ENCODE measurements at places on chromosomes 11 and 22. TPM values are rescaled to one million over a fixed set of nuclear protein-coding genes. Genes with fewer than 3 reads are reported as not detected.
A peak's percentile ranks its signal among the peaks of the same experiment; 100 is the strongest.

APOL4 gene
- 7.5 TPM for total RNA-seq

THAP12 gene
- 52.9 TPM for total RNA-seq

PKP3 gene
- total RNA-seq, result not detected

GAL gene
- not detected for total RNA-seq

- peak within 1 kb of the TSS; percentile 100 for H3K4me3 ChIP-seq
- DNase-seq, result no peak
- peaks cover 49% of the 10 kb centered on the region for H3K36me3 ChIP-seq
- H3K27ac ChIP-seq, result peak within 1 kb of the TSS; percentile 100
Observed at GRCh38 chr11:83156996-83157593, at the start of gene PCF11. Gene PCF11 (plus strand): TSS chr11:83157131. CDS start chr11:83157440, 309 bp downstream.

DNA sequence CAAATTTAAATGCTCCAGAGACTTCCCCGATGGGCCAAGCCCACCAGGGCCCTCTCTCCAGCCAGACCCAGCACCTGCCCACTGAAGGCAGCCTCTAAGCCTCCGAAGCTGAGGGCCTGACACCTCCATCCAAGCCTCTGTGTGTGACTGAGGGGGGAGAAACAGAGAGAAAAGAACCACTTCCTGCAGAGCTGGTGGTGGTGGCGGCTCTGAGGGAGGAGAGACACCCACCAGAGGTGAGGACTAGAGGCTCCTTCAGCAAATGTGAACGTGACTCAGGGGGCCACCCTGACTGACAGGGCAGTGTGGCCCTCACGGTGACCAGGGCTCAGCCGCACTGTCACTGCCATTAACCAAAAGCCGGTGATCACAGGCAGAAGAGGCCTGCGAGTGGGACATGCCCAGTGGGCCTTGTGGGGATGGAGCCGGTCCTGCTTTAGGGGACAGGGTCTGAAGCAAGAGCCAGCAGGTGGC lies 31.0 kb upstream of the CD5 start:
- peak overlapping the region; percentile 40 for H3K4me3 ChIP-seq
- DNase-seq, result peak; percentile 83
- peaks cover 45% of the 10 kb centered on the region for H3K36me3 ChIP-seq
- no peaks in the 10 kb centered on the region for H3K27me3 ChIP-seq
- H3K4me1 ChIP-seq, result peaks cover 91% of the 10 kb centered on the region

- H3K4me3 ChIP-seq, result no peak overlapping the region
- H3K27ac ChIP-seq, result no peak overlapping the region
- no peak for DNase-seq
- no peaks in the 10 kb centered on the region for H3K4me1 ChIP-seq
- peaks cover 13% of the 10 kb centered on the region for H3K36me3 ChIP-seq
- no peaks in the 10 kb centered on the region for H3K27me3 ChIP-seq
Observed at GRCh38 chr22:24580276-24580675, 12.6 kb downstream of the LRRC75B start.

DNA sequence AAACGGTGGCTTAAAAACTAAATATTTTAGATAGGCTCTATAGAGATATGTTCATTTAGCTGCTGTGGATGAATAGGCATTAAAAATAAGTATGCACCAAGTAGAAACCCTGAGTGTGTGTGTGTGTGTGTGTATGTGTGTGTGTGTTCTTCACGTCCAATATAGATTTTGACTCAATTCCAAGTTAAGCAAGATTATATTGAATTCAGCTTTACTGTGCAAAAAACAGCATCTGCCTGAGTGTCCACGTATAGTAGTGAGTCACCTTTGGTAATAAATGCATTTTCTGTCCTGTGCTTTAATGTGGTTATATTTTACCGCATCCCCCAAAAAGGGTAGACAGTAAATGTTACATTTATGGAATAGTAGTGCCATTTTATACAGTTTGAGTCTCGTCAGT lies 71.2 kb downstream of the PDHX start:
- H3K4me3 ChIP-seq, result no peak overlapping the region
- H3K36me3 ChIP-seq, result peaks cover 34% of the 10 kb centered on the region
- H3K4me1 ChIP-seq, result peaks cover 15% of the 10 kb centered on the region
- DNase-seq, result no peak

DNA sequence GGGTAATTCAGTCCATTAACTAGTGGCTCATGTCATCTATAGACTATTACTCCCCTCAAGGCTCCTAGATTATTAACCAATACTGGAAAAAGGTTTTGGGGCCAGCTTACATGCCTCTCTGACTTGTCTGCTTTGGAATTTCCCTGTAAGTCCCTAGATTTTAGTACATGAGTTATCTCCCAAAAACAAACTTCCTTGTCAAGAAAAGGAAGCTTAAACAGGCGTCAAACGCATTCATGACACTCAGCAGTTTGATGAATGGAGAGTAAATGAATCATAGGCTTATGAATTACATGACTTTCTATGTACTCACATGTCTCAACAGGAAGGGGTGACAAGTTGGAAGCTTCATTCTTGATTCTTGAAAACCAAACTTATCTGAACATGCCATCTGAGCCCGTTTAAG lies 70.8 kb downstream of the BLID start:
- DNase-seq, result no peak
- no peaks in the 10 kb centered on the region for H3K36me3 ChIP-seq
- H3K27ac ChIP-seq, result no peak overlapping the region

DNA sequence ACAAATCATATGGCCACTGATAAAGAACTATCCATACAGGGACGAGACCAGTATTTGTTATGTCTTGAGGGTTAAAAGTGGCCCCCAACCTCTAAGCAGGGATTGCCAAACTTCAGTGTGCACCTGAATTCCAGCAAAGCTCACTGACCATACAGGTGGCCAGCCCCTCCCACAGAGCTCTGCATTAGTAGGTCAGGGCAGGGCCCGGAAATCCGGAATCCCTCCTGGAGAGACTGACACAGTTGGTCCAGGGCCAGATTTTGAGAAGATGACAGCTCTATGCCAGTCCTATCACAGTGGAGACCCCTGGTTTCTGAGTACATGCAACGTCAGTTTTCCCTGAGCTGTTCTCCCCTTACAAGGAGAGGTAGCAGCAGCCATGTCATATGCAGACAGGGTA lies 20.8 kb downstream of the VPS37C start:
- H3K27me3 ChIP-seq, result no peaks in the 10 kb centered on the region
- H3K4me3 ChIP-seq, result no peak overlapping the region
- H3K36me3 ChIP-seq, result no peaks in the 10 kb centered on the region
- H3K4me1 ChIP-seq, result no peaks in the 10 kb centered on the region
- DNase-seq, result no peak
- H3K27ac ChIP-seq, result no peak overlapping the region

DNA sequence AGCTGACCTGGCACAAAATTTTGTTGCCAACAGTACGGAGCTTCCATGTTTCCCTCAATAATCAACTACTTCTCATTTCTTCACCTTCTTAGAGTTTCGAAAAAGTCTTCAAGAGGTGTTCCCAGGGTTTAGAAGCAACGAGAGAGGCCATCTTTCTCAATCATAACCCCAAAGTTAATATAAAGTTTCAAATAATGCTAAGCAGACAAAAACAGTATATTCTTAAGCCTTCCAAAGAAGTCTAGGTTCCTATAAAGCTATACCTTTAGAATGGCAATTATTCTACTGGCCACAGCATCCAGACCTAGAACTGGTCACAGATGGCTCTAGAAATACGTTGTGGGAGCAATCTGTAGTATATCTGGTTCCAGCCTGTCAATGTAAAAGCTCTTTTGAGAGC lies 16.9 kb downstream of the DDX6 start:
- H3K4me1 ChIP-seq, result peaks cover 56% of the 10 kb centered on the region
- DNase-seq, result no peak
- H3K4me3 ChIP-seq, result no peak overlapping the region
- H3K27ac ChIP-seq, result no peak overlapping the region

GRCh38 chr11:72100462-72100861 lies 2.6 kb downstream of the LAMTOR1 start:
- H3K27ac ChIP-seq, result peak overlapping the region; percentile 61
- H3K4me1 ChIP-seq, result peaks cover 42% of the 10 kb centered on the region
- no peak overlapping the region for H3K4me3 ChIP-seq

All from activated CD4-positive, alpha-beta memory T cell treated with anti-CD3 and anti-CD28 coated beads, Interleukin-2, amount 10 ng/mL, durations not matched to agents 7 days and 5 days (primary cell).